Posterior cingulate gyrus (tissue), 11 donors: ENCODE measurements at places on chromosomes 7 and 10.
A peak's percentile ranks its signal among the peaks of the same experiment; 100 is the strongest.

DNA sequence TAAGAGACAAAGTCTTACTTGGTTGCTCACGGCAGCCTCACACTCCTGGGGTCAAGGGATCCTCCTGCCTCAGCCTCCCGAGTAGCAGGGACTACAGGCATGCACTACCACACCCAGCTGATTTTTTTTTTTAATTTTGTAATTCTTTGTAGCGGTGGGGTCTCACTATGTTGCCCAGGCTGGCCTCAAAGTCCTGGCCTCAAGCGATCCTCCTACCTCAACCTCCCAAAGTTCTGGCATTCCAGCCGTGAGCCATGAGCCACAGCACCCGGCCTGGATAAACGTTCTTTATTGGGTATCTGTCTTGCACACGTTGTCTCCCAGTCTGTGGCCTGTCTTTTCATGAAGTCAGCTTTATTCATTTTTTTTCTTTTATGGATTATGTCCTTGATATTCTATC lies 636.1 kb upstream of the FOXK1 start:
- no peak for DNase-seq

DNA sequence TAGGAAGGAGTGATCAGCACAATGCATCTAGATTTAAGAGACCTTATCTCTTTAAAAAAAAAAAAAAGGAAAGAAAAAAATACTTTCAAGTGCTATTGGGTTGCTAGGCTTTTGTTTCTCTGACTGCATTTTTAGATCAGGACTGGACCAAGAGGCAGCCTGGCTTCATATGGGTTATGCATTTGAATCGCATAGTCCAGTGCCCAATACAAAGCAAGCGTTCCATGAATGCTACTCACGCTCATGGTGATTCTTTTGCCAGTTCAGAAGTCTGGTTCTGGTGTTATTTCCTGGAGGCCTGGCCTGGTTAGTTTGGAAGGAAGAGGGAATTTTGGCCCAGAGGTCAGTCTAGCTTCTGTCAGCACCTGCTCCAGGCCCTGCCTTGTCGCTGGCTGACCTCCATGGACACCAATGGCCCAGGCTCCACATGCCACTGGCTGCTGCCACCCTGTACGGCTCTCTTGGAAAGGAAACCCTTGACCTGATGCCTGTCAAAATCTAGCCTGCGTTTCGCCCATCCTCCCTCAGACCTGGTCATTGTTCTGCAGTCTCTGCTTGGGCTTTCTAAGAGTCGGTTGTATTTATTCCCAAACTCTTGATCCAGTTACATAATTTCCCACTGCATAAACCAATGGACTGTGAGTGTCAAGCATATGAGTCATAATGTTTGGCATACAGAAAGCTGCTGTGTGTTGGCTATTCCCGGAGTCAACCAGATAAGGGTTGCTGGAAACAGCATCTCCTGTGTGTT lies 74.3 kb upstream of the MKX start:
- DNase-seq = peak; percentile 49

- DNase-seq = no peak
These were observed 15.9 kb upstream of the CDK13 start for GRCh38 chr7:39934132-39934531.

- DNase-seq = peak; percentile 26
These were observed 634 bp downstream of the EZH2 start for GRCh38 chr7:148883266-148884048.

- peak; percentile 45 for DNase-seq
These were observed 33.9 kb downstream of the CACUL1 start for GRCh38 chr10:118720685-118721538.

GRCh38 chr10:71133710-71134686 lies 78.4 kb upstream of the UNC5B start:
- DNase-seq = no peak

- no peak for DNase-seq
These were observed 44.3 kb upstream of the ZC3HAV1 start for GRCh38 chr7:139153832-139154231.

GRCh38 chr10:71829171-71829570 lies 21.9 kb downstream of the PSAP start:
- no peak for DNase-seq

GRCh38 chr7:25031432-25031831 lies 51.5 kb upstream of the OSBPL3 start:
- DNase-seq = no peak

DNA sequence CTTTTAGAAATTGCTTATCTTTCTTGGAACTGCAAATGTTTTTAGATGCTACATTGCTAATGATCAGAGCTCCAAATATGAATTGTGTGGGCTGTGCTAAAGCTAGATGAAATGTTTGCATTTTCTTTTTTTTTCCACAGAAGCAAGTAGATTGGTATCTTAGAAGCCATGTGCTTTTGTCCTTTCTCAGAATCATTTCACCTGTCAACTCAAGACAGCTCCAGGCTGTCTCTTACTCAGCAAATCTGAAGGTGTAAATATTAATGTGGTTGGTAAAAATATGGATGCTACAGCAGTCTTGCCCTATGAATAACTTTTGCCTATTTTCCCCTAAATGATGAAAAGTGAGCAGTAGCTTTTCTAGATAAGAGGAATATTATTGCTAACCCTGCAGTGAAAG lies 41.2 kb downstream of the AP3M1 start:
- no peak for DNase-seq

DNA sequence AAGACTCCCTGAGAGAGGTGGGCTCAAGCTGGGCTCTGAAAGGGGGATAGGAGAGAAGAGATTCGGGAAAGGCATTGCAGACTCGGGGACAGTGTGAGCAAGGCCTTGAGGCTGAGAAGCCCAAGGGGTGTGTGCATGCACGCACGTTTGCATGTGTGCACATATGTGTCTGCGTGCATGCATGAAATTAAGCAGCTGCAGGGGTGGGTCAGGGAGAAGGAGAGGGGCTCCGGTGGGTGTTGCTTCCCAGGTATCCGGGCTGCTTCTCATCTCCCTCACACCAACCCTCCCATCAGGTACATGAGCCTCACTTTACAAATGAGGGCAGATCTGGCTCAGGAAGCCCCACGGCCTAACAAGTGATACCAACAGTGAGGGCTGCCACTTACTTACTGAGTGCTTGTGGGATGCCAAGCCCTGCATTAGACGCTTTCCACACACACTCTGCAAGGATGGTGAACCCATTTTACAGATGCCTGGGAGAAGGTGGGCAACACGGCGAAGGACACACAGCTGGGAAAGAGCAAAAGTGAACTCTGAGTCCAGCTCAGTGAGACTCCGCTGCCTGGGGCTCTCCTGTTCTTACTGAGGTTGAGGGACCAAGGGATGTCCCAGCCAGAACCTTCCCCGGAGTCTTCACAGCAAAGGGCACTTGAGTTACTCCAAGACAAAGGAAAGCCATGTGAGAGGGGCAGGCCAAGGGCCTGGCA lies 26.4 kb downstream of the ZCCHC24 start:
- no peak for DNase-seq

- no peak for DNase-seq
These were observed 6.8 kb upstream of the CCNY start for GRCh38 chr10:35329520-35329919.

- DNase-seq = peak; percentile 83
These were observed 88.4 kb downstream of the BEND7 start for GRCh38 chr10:13440185-13441061.

DNA sequence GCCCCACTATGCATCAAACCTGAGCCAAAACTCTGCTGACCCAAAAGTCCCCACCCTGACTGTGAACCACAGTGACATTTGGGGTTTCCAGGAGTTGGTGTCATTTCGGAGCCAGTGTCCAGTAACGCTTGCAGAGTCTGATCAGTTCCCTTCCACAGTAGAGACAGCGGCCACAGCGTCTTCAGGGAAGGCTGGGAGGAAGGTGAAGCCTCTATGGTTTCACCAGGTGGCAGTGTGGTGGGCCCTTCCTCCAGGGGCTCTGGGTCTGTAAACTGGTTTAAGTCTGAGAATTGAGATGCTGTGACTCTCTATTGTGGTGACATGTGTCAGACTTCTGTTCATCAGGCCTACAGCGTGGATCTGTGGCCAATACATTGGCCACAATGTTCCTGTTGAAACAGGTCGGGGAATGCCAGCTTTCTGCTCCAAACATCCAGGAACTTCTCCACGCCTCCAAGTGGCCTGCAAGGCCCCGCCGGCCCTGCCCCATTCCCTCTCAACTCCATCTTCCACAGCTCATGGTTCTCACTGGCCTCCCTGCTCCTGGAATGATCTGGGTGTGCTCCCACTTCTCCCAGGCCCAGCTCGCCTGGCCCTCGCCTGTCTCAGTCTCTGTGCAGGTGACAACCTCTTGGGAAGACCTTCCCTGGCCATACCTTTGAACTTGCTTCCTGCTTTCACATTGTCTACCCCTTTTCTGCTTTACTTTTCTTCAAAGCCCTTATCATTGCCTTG lies 124.5 kb upstream of the FAM20C start:
- no peak for DNase-seq

DNA sequence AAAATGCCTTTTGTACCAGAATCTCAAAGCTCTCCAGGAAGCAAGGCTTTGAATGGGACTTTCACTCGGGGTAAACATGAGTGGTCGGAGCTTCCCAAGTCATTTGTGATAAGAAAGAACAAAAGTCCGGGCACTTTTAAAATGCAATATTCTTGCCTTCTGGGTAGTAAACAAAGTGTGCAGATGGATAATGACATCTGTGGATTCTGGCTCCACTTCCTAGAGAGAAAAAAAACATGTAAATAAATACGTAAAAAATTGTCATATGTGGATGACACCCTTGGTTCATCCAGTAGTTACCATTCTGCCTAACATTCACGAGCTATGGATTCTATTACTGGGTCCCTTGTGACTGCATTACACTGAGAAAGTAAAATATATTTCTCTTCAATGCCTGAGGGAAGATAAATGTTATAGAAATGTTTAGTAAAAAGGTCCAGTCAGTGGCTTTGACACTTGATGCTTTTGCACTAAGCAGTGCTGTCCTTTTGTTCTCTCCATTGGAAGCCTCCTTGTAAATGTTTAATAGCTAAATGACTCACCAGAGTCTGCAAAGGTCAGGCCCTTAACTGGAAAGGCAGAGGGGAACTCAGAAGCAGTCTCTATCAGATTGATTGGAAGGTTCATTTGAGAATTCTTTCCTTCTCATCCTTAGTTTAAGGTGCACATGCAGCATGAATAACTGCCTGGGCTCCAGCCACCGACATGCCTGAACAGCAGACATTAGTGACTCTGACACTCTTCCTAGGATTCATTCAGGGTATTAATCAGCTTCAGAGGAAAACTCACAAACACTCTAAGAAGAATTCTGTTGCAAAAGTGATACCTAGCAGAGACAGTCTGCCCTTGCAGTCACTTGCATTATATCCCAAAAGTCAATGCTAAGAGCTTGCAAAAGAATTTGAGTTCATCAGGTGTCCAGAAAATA lies 11.7 kb upstream of the EDRF1 start:
- no peak for DNase-seq

GRCh38 chr7:139430443-139430842 lies 53.0 kb downstream of the KLRG2 start:
- no peak for DNase-seq

DNA sequence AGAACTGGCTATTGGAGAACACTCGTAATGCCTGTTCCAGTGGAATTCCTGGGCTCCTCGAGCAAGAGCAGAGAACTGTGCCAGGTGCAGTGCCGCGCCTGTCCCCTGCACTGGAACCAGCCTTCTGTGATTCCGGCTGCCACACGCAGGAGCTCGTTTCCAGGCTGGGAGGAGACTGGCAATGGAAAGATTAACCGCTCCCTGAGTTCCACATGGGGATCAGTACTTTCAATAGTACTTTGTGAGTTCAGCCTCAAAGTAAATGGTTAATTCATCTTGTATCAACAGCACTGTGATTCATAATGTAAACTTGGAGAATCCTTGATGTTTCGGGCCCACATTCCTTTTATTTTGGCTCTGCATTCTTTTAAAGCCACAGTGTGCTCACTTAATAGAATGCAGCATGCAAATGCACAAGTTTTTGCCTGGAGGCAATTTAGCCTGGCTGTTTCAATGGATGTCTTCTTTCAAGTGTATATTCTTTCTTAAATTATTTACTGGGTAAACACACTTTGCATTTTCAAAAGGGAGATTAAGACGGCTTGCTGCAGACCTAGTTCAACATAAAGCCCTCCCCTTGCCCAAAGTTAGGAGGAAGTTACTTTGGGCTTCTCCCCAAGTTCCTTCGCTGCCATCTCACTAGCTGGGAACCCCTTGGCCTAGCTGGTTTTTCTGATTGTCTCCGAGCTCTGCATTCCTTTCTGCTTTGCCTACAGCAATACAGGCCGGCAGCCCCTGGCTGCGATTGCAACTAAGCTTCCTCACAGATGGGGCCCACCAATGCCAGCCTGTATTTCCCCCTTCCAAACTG lies 138.1 kb upstream of the TCF7L2 start:
- no peak for DNase-seq

GRCh38 chr10:49309691-49310411 lies 10.9 kb downstream of the C10orf71 start:
- DNase-seq = no peak

DNA sequence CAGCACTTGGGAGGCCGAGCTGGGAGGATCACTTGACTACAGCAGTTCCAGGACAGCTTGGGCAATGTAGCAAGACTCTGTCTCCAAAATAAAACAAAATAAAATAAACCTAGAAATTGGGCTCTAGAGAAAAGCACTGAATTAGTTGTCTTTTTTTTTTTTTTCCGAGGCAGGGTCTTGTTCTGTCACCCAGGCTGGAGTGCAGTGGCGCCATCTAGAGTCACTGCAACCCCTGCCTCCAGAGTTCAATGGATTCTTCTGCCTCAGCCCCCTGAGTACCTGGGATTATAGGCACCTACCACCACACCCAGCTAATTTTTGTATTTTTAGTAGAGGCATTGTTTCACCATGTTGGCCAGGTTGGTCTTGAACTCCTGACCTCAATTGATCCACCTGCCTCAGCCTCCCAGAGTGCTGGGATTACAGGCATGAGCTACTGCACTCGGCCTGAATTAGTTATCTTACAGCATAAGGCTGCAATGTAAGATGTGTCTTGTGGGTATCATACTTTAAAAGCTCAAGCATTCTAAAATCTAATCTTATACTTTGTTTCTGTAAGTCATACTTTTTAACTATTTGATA lies 12.8 kb downstream of the MEIG1 start:
- DNase-seq = no peak

DNA sequence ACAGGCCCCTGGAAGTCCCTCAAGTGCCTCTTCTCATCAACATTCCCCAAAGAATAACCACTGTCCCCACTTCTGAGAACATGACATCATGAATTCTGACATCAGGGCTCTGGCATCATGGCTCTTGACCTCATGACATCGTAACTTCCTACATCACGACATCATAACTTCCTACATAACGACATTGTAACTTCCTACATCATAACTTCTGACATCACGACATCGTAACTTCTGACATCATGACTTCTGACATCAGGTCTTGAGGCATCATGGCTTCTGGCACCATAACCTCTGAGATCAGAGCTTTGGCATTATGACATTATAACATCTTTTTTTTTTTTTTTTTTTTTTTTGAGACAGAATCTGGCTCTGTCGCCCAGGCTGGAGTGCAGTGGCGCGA lies 66.7 kb upstream of the FAM20C start:
- no peak for DNase-seq
